ENCODE measurements at places on chromosomes 13 and 19. TPM values are rescaled to one million over a fixed set of nuclear protein-coding genes. Genes with fewer than 3 reads are reported as not detected.

CERS1 gene
- 7.7 TPM for total RNA-seq

TNFRSF19 gene
- 34.4 TPM for total RNA-seq

TPTE2 gene
- not detected for total RNA-seq

DNA sequence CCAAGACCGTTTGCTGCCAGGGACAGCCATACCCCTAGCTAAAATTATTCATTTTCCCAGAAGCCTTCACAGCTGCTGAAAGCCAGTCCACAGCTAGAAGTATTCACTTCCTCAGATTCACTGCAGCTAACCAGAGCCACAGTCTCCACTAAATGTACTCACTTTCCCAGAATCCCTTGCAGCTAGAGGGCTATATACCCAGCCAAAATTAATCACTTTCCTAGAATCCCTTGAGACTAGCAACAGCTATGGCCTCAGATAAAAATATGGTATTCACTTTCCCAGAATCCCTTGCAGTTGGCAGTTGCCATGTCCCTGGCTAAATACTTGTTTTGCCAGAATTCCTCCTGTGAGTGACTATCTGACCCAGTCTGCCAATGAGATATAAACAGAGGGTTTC is 13.8 kb upstream of the MEIS3 start:
- DNase-seq: no peak

- DNase-seq: no peak
These were observed 1.2 kb upstream of the TMC4 start for GRCh38 chr19:54173951-54174834.

- DNase-seq: peak; percentile 81
These were observed 15.3 kb downstream of the GADD45B start for GRCh38 chr19:2491130-2491801.

GRCh38 chr19:47680858-47681332 is 32.3 kb upstream of the EHD2 start:
- no peak for DNase-seq

DNA sequence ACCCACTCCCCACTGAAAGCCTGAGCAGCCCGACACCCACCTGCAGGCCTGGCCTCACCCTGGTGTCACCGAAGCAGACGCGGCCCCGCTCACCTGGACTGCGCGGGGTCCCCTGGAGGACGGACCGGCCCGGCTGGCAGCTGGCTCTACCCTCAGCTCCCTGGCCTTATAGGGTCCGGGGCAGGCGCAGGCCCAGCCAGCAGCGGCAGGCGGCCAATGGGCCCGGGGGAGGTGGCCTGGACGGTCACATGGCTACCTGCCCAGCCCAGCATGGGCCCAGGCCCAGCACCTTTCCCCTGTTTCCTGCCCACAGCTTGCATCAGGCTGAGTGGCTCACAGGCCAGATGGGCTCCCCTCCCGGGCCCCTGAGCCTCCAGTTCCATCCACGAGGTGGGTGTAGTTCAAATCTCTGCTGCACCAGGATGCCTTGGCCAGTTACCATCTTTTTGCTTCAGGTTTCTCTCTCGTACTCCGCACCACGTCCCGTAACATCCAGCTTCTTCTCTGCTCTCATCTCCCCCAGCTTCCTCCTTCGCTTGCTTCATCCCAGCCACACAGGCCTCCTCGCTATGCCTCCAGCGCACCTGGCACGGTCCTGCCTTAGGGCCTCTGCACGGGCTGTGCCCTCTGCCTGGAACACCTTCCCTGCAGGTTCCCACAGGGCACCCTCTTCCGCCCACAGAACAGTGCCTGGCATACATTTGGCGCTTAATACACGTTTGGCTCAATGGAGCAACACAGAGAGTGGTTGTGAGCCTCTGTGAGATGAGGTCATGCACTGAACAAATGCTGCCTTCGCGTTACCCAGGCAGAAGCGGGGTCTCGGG is at the start of gene PLIN4:
TSS of gene PLIN4 (minus strand) at position 142 of the 827 bp plus-strand sequence. CDS start 214 bp downstream, outside the sequence.
- peak; percentile 47 for DNase-seq

GRCh38 chr13:61383111-61383510 is 32.5 kb downstream of the PCDH20 start:
- no peak for DNase-seq

GRCh38 chr13:29523199-29523961 is 72.1 kb downstream of the SLC7A1 start:
- DNase-seq: no peak

- no peak for DNase-seq
These were observed 123.9 kb upstream of the ARGLU1 start for GRCh38 chr13:106691861-106692260.

Measured in tongue (tissue), 3 donors.